ENCODE measurements at places on chromosomes 7 and 10.

- no peak for DNase-seq
Observed at GRCh38 chr7:76403780-76404494, 5.6 kb downstream of the SSC4D start.

DNA sequence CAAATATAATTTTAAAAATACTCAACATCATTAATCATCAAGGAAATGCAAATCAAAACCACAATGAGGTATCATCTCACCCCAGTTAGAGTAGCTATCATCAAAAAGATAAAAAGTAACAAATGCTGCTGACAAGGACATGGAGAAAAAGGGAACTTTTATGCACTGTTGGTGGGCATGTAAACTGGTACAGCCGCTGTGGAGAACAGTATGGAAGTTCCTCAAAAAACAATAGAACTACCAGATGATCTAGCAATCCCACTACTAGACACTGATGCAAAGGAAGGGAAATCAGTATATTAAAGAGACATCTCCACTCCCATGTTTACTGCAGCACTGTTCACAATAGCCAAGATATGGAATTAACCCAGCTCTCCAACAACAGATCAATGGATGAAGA lies 384.5 kb downstream of the PLXDC2 start:
- no peak for DNase-seq

GRCh38 chr10:27391325-27391724 lies 112.8 kb upstream of the RAB18 start:
- no peak for DNase-seq

GRCh38 chr7:122858320-122858719 lies 27.9 kb downstream of the CADPS2 start:
- DNase-seq = no peak

DNA sequence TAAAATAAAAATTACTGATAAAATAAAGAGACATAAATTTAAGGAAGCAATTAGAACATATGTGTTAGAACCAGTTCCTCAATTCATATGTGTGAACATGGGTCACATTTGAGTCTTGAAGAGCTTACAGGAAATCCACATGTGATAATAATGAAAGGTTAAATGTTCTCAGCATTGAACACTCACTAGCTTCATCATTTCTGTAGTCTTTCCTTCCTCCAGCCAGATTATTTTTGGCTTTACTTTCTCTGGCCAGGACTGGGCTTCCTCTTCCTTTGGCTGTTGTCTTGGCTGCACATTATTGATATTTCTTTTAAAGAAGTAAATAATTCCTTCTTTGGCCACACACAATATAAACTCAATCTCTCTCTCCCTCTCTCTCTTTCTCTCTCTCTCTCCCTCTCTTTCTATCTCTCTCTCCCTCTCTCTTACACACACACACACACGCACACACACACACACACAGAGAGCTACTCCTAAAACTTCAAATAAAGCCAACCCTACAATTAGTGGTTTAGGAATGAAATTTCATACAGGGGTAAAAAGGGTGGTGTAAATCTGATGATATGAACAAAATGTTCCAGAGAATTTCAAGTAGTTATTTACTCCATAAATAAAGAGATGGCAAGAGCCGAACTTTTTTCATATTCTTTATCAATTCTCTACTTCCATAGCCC lies 171.2 kb downstream of the REEP3 start:
- DNase-seq = no peak

DNA sequence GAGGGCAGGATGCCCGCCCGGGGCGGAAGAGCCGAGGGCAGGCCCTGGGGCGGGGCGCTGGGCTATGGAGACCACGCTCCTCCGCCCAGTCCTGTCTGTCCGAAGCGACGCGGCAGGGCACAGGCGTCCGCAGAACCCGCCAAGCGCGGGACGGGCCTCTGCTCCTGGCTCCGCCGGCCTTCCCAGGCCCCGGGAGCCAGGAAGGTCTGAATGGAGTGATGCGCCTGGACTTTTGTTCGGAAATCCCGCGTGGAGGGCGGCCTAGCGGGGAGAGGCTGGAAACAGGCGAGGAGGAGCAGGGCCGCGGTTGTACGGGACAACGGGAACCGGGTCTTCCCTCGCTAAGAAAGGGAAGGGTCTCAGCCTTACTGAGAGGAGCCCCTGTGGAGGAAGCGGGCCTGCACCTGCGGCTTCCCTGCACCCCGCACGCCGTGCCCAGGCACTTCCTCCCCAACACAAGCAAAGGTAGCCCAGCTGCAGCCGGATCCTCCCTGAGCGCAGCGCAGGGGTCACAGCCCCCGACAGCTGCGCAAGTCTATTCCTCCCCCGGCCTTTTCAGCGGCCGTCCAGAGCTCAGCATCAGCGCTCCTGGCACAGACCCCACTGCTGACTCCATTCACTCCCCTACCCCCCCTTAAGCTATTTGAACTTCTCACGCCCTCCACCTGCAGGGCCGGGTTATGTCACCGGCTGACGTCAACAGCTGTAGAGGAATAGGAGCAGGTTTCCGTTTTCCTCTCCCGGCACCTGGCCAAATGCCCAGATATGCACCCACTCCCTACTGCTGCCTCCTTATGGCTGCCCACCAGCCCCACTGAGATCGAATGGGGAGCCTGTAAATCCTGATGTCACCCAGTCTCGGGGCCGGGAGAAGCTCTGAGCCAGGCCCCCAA lies 143.2 kb upstream of the RET start:
- no peak for DNase-seq

DNA sequence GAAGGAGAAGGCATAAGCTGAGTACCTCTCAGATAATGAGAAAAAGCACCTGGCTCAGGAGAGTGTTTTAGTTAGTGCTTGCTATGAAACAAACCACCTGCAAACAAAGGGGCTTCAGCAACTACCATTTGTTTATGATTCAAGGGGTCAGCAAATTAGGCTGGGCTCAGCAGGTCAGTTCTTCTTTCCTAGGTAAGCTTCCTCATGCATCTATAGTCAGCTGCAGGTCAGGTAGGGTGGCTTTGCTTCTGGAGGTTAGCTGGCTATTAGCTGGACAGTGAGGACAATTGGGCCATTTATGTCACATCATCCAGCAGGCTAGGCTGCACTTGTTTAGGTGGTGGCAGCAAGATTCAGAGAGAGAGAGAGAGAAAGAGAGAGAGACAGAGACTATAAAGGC lies 185.5 kb downstream of the EMX2 start:
- no peak for DNase-seq

DNA sequence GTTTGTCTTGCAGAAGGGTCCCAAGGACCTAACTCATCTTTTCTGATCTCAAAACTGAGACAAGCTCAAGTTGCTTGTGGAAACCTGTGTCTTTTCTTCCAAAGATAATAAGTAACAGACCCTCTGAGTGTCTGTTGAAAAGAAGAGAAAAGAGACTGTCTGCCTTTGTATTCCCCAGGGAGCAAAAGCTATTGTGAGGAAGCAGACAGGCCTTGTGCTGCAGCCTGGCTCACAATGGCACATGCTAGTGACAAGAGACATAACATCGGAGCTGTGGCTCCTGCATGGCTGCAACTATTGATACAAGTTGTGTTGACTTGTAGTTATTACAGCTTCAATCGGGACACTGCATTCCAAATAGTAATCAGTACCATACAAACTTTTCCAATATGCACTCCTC lies 202.9 kb downstream of the DKK1 start:
- DNase-seq = no peak

DNA sequence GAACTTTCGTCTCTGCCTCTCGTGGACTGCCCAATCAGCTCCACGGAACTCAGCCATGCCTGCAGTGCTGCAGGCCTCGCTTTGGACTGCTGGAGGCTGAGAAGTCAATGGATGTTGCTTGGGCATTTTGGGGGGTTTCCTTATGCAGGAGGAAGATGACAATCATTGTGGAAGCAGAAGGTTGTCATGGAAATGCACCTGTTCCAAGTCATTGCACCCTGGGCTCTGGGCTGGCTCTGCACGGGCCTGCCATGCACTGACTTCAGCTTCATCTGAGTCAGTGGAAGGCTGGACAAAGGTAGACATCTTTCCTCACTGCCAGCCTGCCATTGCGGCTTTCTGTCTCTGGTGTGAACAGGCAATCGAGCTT lies 217.3 kb downstream of the RPS24 start:
- DNase-seq = no peak

DNA sequence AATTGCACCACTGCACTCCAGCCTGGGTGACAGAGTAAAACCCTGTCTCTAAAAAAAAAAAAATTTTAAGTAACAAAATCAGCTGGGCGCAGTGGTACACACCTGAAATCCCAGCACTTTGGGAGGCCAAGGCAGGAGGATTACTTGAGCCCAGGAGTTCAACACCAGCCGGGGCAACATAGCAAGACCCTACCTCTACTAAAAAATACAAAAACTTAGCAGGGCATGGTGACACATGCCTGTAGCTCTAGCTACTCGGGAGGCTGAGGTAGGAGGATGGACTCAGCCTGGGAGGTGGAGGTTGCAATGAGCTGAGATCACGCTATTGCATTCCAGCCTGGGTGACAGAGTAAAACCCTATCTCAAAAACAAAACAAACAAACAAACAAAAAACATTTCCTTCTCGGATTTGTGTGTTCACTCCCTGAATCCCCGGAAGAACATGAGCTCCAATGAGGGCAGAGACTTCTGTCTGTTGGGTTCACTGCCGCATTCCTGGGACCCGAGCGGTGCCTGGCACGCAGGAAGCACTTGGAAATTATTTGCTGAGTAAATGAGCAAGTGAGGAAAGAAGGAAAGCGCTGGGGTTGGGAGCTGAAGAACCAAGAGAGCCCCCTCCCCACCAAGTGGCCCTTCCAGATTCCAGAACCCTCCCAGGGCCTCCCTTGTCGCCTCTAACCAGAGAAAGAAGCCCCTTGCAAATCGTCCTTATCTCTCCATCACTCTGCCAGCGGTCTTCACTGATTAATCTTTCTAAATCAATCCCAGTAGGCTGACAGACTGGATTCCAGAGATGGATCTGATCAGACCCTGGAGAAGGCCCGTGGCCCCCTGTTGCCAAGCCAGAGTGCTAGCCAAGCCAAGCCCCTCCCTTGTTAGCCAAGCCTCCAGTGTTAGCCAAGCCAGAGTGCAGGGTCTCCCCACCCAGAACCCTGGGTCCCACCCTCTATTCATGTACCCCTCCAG lies 6.2 kb downstream of the TNRC18 start:
- DNase-seq = no peak

All from HEK293T (cell line).